ENCODE measurements at places on chromosomes 12 and 14. TPM values are rescaled to one million over a fixed set of nuclear protein-coding genes. Genes with fewer than 3 reads are reported as not detected.

The CCDC197 gene
- total RNA-seq = not detected

The RGS6 gene
- 1.4 TPM for total RNA-seq

The CDKL1 gene
- total RNA-seq = 16.7 TPM

The AQP6 gene
- not detected for total RNA-seq

The SCN8A gene
- 0.42 TPM for total RNA-seq

The SLC8A3 gene
- 0.56 TPM for total RNA-seq

The CD69 gene
- total RNA-seq = 990 TPM

The PLD4 gene
- 7.2 TPM for total RNA-seq

The B4GALNT3 gene
- total RNA-seq = 0.93 TPM

DNA sequence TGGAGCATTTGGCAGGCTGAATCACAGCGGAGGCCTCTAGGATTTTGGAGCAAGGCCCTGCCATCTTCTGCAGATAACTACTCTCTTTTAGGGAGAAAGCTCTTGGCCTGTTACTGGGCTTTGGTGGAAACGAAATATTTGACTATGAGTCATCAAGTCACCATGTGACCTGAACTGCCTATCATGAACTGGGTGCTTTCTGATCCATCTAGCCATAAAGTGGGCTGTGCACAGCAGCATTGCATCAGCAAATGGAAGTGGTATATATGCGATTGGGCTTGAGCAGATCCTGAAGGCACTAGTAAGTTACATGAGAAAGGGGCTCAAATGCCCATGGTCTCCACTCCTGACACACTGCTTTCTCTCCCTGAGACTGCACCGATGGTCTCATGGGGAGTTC is 21.1 kb downstream of the GYS2 start:
- DNase-seq = no peak

GRCh38 chr12:97005646-97006045 is 98.6 kb downstream of the NEDD1 start:
- no peak for DNase-seq

GRCh38 chr14:35879654-35880249 is 53.6 kb downstream of the BRMS1L start:
- peak; percentile 43 for DNase-seq

GRCh38 chr14:76465664-76466063 is 89.7 kb downstream of the ESRRB start:
- DNase-seq = no peak

- DNase-seq = peak; percentile 64
These were observed 60.6 kb upstream of the KCNA1 start for GRCh38 chr12:4849115-4849541.

DNA sequence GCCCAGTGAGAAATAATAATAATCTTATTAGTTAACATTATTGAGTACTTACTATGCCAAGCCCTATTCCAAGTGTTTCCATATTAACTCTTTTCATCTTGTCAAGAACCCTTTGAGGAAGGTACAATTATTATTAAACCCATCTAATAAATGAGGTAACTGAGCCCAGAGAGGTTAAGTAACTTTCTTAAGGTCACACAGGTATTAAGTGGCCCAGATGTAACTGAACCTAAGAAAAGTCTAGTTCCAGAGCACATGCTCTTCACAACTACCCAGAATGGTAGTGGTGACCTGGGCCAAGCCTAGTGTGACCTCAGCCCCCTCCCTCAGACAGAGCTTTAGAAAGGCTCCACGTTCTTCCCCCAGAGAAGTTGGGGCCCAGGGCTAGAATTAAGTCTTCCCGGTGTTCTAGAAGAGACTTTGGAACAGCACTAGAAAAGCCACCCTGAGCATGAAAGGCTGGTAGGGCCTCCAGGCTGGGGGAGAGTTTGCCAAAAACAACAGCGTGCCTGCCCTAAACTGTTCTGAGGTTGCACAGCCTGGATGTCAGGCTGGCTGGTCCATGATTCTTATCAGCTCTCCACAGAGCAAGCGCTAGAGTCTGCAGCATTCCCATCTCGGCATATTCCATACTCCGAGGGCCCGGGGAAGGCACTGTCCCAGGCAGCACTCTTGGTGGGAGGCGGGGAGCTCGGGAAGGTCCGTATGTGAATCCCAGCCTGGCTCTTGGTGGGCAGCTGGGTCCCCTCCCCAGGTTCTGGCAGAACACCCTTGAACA is 41.3 kb upstream of the CTDSP2 start:
- DNase-seq = no peak
